Fibroblast of skin of abdomen (primary cell): ENCODE measurements at places on chromosomes 1 and 21.

GRCh38 chr1:91349524-91349923 lies 55.1 kb downstream of the HFM1 start:
- no peak for DNase-seq

DNA sequence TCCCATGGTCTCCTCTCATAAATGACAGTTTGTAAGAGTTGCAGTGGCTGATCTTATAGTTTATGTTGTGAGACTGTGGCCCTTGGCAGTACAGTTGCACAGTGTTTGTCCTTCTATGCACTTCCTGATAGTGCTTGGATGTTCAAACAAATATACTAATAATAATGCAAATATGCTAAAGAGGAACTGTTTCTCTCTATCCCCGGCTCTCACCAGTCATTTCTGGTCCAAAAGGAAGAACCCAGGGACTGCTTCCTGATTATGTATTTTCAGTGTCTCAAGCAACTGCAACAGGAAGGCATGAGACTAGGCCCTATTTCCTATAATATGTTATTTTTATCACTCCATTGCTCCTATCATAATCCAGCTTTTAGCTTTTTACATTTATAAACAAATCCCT lies 17.0 kb upstream of the SUCO start:
- DNase-seq, result no peak

DNA sequence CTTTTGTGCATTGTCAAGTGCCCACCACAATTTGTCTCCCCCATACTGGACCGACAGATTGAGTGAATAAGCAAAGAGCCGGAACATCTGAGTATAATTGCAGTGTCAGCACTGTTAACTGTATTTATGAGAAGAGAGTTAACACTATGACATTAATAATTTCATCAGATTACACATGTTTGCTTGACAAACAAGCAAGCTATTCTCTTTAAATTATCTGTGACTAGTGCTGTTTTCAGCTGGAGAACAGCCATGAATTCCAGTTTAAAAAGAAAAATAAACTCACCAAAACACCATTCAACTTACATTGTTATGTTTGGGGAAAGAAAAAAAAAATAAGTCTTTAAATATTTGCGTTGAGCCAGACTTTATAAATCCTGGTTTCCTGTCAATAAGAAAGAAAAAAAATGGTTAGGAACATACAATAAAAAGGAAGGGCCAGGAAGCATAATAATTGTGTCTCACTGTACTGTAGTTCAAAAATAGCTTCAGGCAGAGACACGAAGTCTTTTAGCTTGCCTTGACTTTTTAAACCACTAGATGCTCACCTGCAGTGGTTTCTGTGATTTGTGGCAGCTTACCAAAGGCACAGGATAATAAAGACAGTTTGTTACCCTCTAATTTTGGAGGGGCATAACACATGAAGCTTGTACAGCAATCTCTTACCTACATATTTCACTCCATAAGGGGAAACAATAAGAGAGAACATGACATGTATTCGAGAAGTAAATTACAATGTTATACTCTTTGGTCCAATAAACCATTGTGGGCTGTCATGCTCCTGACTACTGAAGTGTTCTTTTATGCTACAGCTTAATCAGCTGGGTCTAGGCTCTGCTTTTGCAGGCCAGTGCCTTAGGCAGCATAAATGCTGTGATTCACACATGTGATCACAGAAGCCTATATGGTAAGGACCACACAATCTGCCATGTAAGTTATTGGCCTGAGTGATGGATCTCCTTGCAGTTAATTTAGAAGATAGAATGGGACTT lies 302.0 kb upstream of the ADGRL2 start:
- DNase-seq, result peak; percentile 76

GRCh38 chr1:84598418-84598817 lies 24.2 kb upstream of the CTBS start:
- peak; percentile 40 for DNase-seq

DNA sequence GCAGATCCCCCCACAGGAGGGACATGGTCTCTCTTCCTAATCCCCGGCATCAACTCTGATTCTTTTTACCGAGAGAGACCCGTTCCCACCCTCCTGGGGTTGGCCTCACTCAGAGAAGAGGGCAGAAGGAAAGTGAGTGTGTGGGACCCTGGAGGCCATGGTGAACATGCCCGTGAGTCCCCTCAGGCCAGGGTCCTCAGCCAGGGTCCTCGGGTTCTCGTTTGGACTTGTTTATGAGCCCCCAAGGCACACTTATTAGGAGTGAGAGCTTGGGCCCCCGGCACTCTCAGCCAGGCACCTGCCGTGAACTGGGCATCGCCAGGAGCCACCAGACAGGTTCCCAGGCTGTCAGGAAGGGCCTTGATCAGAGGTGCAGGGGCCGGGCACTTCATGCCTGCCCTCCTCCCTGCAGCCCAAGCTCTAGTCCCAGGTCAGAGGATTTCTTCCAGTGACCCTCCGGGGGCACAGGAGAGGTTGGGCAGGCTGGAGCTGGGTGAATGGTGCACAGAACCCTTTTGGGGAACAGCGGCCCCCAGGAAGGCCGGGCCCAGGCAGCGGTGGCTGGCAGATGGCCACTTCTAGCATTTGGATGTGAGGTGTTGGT lies 122.6 kb downstream of the CRYAA start:
- no peak for DNase-seq

- DNase-seq, result peak; percentile 64
Observed at GRCh38 chr1:40450495-40451237, 390 bp downstream of the ZFP69B start.
